Activated gamma-delta T cell treated with Interleukin-2 at 50 U/mL for 16 hours (primary cell): ENCODE measurements at places on chromosomes 11 and 22.

DNA sequence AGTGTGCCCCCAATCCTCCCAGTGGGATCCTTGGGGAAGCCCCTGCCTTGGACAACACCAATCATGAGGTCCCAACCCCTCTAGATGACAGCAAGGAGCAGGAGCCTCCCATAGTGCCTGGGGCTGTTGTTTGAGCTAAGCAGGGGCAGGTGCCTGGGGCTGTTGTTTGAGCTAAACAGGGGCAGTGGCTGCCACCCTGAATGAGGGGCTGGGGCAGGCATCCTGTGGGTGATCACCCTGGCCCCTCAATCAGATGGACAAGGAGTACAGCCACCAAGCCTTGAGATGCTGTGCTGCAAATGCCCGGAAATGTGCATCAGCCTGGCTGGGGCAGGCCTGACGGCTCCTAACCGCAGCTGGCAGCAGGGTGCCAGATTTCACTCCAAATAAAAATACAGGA lies 66.7 kb downstream of the MYEOV start:
- no peak for DNase-seq

DNA sequence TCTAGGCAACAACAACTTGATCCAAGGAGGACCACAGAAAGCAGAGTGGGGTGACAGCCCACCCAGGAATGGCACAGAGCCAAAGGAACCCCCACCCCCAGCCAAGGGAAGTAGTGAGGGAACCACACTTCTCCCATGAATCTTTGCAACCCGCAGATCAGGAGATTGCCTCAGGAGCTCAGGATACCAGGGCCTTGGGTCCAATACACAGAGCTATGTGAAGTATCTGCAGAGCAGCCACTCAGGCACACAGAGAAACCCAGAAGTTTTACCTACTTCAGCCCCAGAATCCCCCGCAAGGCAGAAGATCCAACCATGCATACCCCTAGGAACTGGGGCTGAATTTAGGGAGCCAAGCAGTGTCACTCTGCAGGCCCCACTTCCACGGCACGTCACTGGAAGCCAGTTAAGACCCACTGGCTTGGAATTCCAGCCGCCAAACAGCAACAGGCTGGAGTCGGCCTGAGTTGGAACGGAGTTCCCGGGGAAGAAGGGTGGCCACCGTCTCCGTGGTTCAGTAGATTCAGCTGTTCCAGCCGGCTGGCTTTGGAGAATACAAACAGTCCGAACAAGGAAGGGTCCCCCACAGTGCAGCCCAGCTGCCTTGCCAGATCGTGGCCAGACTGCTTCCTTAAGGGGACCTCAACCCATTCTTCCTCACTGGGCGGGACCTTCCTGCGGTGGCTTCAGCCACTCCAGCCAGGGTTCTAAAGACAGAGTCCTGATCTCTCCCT lies 174.1 kb downstream of the TTC28 start:
- no peak for DNase-seq

DNA sequence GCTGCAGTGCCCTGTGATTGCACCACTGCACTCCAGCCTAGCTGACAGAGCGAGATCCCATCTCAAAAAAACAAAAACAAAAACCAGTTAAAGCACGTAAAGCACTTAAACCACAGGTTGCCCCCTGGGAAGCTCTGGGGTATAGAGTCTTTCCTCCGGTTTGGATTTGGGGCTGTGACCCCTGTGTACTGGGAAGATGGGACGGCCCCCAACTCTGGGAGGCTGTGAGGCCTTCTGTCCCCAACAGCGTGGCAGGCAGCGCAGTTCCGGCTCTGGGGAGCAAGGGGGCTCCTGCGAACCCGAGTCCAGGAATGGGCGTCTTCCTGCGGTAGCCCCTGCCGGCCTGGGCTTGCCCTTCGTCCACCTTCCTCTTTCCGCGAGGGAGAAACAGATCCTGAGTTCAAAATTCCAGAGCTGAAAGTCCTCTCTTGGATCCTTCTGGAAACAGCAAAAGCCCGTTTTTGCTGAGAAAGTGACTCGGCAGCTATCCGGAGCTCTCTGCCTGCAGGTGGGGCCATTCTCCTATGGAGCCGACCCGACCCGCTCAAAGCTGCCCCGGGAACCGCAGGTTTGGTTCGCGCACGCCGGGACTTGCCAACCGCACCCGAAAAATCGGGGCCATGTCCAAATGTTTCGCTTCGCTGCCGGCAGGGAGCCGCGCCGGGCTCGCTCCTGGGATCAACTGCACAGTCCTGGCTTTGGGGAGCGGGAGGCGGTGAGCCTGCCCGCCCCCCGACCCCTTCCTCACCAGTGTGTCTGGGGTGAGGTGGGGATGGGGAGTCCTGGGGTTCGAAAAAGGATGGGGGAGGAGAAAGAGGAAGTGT lies 36.3 kb upstream of the POLA2 start:
- DNase-seq = peak; percentile 52

DNA sequence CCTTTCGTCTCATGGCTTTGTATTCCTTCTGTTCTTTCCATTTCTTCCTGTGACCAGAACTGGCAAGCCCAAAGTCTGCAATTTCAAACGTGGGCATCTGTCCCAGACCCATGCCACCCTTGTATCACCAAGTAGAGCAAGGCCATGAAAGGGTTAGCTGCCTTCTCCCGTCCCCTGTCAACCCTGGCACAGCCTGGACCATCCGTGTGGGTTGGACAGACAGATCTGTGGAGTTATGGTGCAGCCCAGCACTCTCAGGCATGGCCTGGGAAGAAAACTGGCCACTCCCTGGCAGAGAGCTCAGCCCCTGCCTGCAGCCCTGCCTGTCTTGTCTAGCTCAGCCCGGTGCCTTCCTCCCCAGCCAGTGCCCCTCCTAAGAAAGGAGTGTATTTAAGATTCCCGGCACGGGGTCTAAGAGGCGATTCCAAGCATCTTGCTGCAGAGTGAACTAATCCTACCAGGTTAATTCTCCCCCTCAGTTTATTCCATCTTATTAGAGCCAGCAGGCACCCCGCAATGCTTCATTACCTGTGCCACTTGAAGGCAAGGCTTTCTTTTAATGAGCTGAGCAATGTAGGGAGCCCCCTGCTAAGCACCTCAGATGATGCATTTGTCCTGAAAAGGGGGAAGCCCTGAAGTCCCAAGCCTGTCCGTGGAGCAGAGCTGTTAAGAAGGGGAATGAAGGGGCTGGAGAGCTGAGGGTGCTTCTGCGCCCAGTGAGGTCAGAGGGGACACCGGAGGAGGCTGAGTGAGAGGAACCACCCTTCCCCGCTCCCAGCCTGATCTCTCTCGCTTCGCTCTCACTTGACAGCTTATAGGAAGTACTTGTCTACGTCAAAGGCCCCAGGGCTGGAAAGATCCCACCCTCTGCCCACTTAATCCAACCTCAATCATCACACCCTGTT lies 130.6 kb downstream of the SPATA19 start:
- no peak for DNase-seq

DNA sequence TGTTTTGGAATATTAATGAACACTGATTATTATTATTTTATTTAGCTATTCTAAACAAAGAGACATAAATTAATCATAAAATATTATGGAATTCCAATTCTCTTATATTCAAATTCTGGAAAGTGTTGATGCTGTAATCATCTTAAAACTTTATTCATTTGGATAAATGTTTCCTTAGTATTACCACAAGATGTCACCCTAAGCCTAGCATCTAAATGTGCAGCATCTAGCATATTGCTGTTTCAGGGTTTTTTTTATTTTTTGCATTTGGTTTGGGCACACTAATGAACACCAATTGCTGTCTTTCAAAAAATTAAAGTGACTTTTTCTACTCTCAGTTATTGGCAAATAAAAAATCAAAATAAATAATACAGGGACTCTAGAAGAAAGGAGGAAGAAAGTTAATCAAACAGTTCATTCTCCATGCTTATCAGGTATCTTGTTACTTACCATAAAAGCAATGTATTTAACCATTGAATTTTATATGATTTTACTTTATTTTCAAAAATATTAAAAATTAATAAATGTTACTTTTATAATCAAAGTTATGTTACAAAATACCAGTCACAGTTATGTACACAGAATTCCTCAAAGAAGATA lies 31.8 kb downstream of the DLG2 start:
- DNase-seq = no peak
